ENCODE measurements at places on chromosomes 5 and 9. TPM values are rescaled to one million over a fixed set of nuclear protein-coding genes. Genes with fewer than 3 reads are reported as not detected.

GGTA1 gene
- total RNA-seq, result not detected

FOXD1 gene
- 23.6 TPM for total RNA-seq

DOLPP1 gene
- 25.3 TPM for total RNA-seq

ISCA1 gene
- 16.2 TPM for total RNA-seq

ELOVL7 gene
- 0.29 TPM for total RNA-seq

SLC6A7 gene
- total RNA-seq, result under 0.01 TPM

CLIC3 gene
- total RNA-seq, result 12.7 TPM

PCDHGB2 gene
- total RNA-seq, result 2.2 TPM

PCDHGB1 gene
- total RNA-seq, result 1.8 TPM

CCDC171 gene
- total RNA-seq, result 5.0 TPM

SAXO1 gene
- total RNA-seq, result not detected

UNC13B gene
- 35.4 TPM for total RNA-seq

REEP2 gene
- total RNA-seq, result 5.9 TPM

PRDM12 gene
- not detected for total RNA-seq

PFN3 gene
- total RNA-seq, result not detected

OR2Y1 gene
- total RNA-seq, result not detected

C1QTNF2 gene
- total RNA-seq, result not detected

SLC27A6 gene
- total RNA-seq, result 0.57 TPM

SPATA31C2 gene
- total RNA-seq, result not detected

TMEM215 gene
- not detected for total RNA-seq

NIM1K gene
- 0.43 TPM for total RNA-seq

SLC31A2 gene
- total RNA-seq, result 24.3 TPM

SLC25A2 gene
- total RNA-seq, result 0.44 TPM

CD14 gene
- total RNA-seq, result 1.3 TPM

TAF11L9 gene
- total RNA-seq, result not detected

COL27A1 gene
- 29.2 TPM for total RNA-seq

IGFBPL1 gene
- total RNA-seq, result 0.43 TPM

TAL2 gene
- not detected for total RNA-seq

CLK4 gene
- total RNA-seq, result 27.5 TPM

TLR4 gene
- total RNA-seq, result 6.3 TPM

RAD23B gene
- 164 TPM for total RNA-seq

PRUNE2 gene
- 0.72 TPM for total RNA-seq

SPATA9 gene
- total RNA-seq, result 0.57 TPM

RFESD gene
- 2.0 TPM for total RNA-seq

ERAP2 gene
- 37.2 TPM for total RNA-seq

WDR38 gene
- not detected for total RNA-seq

CRHBP gene
- total RNA-seq, result not detected

FCN2 gene
- total RNA-seq, result not detected

ZFP2 gene
- total RNA-seq, result under 0.01 TPM

EEIG1 gene
- 26.3 TPM for total RNA-seq

AJM1 gene
- total RNA-seq, result 1.4 TPM

IL9 gene
- not detected for total RNA-seq

NUDT12 gene
- total RNA-seq, result 7.4 TPM

NEUROG1 gene
- total RNA-seq, result not detected

SLC36A2 gene
- total RNA-seq, result not detected

ACTBL2 gene
- 3.3 TPM for total RNA-seq

GABRA1 gene
- not detected for total RNA-seq

ABL1 gene
- 79.3 TPM for total RNA-seq

NSD1 gene
- 59.6 TPM for total RNA-seq

SEMA6A gene
- total RNA-seq, result 1.1 TPM

SLC46A2 gene
- not detected for total RNA-seq

C5orf52 gene
- total RNA-seq, result not detected

AQP7 gene
- not detected for total RNA-seq

EFNA5 gene
- total RNA-seq, result 0.66 TPM

SPAAR gene
- not detected for total RNA-seq

FLT4 gene
- total RNA-seq, result under 0.01 TPM

BTNL8 gene
- total RNA-seq, result not detected

GCNT1 gene
- total RNA-seq, result 0.44 TPM

NTNG2 gene
- 1.1 TPM for total RNA-seq

NR5A1 gene
- not detected for total RNA-seq
